ENCODE measurements at places on chromosomes 1 and 21.

GRCh38 chr1:164868990-164869389 is 310.0 kb downstream of the PBX1 start:
- no peak for DNase-seq

DNA sequence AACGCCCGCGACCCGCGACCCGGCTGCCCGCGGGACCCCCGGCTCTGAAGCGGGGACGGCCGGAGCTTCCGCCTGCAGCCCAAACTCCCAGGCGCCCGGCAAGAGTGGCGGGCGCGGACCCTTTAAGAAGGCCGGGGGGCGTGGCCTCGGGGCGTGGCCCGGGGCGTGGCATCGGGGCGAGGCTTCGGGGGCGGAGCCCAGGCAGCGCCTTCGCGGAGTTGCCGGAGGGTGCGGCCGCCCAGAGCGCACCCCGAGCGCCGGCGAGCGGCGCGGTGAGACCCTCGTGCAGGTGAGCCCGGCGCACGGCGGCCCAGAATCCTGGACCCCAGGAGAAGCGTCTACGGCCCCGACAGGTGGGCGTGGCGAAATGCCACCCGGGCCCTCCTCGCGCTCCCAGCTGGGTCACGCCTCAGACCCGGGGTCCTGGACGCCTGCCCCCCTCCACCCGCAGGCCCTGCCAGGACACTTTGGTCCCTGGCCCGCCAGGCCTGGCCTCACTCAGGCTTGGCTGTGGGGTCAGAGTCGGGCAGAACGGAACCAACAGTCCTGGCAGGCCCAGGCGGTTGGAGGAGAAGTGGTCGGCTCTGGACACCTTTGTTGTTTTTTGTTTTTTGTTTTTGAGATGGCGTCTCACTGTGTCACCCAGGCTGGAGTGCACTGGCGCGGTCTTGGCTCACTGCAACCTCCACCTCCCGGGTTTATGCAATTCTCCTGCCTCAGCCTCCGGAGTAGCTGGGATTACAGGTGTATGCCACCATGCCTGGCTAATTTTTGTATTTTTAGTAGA is 14.4 kb downstream of the RNF223 start:
- DNase-seq, result no peak

DNA sequence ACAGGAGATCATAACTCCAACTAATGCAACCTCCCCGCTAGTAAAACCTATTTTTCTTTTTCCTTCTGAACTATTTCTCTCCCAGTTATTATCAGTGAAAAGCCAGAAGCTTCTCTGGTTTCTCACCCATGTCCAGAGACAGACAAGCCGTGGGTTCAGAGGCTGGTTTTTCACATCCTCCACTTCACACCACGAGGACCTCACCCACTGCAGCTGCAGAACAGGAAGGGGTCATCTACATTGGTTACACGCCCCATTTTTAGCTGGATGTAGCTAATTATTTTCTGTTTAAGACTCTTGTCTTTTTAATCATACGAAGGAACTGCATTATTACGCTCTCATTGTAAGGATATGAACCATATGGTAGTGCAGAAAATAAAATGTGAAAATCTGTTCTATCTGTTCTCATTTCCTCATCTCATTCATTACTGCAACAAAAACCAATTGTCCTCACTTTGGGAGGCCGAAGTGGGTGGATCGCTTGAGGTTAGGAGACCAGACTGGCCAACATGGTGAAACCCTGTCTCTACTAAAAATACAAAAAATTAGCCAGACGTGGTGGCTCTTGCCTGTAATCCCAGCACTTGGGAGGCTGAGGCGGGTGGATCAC is 39.1 kb upstream of the CLDN14 start:
- DNase-seq, result no peak

DNA sequence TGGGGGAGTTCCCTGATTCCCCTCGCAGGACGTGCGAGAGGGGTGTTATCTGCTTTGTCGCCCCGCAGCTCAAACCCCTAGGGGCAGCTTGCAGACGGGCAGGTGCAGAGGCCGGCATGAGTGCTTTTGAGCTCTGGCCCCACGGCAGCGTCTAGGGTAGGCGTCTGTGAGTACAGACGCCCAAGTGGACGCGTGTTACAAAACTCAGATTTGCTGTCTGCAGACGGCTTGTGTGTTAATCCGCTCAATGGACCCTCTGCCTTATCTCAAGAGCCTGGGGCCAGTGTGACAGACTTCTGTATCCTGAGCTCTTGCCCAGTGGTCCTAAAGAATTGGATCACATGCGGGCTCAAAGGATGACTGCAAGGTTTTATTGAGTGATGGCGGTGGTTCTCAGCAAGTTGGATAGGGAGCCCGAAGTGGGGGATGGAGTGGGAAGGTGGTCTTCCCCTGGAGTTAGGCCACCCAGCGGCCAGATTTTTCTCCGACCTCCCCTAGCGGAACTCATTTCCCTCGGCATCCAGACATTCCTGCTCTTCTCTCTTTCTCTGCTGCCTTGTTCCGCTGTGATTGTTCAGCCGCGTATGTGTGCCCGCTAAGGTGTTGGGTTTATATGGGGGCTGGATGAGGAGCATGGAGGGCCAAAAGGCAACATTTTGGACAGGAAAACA is 9.4 kb downstream of the CFHR4 start:
- no peak for DNase-seq

DNA sequence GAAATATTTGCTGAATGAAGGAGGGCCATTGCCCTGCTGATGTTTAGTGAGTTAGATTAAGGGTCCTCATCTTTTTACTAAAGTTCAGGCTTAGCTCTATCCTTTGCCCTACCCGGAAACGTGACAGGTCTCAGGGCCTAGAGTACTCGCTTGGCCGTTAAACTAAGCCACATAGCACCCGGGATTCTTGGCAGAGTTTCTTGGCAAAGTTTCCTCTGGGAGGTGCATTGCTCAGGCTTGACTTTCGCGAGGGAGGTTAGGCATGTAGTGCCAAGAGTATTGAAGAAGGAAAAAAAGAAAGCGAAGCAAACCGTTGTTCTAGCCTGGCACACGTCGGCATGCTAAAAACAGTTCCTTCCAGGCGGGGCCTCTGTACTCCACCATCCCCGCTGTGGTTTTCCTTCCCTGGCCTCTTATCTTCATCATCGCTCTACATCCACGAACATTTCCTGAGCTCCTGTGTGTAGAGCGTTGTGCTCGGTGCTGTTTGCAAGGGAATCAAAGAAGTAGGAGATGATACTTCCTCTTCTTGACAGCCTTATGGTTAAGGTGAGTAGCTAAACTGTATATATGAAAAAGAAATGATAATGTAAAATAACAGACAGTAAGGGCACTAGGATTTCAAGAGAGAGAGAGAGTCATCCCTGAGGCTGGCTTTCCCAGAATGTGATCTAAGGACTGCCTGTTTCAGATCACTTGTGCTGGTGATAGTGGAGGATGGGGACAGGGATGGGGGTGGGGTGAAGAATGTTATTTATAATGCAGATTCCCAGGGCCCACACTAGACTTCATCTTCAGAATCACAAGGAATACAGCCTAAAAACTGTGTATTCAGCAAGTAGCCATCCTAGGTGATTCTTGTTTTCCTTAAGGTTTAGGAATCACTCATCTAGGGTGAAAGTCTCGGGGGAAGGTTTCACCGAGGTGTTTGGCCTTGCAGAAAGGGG is 18.8 kb downstream of the RNF220 start:
- DNase-seq, result no peak

GRCh38 chr1:182164273-182164672 is 102.8 kb upstream of the ZNF648 start:
- no peak for DNase-seq

- no peak for DNase-seq
Measured at GRCh38 chr1:34262023-34262853, 85.5 kb downstream of the C1orf94 start.

DNA sequence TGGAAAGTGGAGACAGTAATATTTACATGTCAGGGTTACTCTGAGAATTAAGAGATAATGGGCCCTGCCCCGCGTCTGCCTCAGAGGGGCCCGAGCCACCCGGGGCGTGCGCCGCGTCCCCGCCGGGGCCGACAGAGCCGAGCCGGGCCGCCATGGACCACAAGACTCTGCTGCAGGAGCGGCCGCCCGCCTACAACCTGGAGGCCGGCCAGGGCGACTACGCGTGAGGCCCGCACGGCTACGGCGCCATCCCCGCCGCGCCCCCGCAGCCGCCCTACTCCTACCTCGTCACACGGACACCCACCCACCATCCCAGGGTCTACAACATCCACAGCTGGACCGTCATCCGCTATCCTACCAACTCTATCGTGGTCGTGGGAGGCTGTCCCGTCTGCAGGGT is 35.1 kb upstream of the LRRC39 start:
- DNase-seq, result no peak

DNA sequence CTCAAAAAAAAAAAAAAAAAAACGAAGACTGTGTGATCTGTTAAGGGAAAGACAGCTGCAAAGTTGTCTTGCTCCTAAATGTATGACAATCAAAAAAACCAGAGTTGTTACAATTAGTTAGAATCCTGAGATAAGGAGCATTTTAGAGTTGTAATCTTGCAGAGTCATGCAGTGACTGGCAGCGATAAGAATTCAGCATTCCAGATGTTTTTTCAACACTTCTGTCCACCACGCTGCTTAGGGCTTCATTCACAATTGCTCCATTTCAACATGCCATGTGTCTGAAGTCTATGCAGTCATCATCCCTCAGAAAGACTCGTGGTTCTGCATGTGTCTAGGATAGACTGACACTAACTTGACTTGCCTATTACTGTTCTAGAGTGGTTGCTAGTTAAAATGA is 102.4 kb upstream of the BACE2 start:
- DNase-seq, result no peak

- no peak for DNase-seq
Measured at GRCh38 chr1:89844241-89844807, 23.5 kb downstream of the LRRC8D start.

DNA sequence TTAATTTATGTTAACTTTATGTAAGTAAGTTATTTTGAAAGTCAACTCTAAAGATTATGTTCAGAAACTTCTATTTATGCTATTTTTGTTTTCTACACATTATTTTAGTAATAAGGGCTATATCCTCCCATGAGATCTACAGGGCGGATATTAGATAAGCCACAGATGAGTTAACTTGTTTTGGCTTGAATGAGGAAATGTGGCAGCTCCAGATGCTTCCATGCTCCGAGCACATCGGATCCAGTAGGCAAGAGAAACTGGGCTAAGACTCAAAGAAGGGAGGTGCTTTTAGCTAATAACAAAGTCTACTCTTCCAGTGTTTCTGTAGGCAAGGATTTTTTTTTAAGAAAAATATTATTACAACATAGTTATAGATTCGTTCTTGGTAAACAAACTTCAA is 20.0 kb upstream of the LAMC1 start:
- no peak for DNase-seq

GRCh38 chr1:27999055-27999454 is 39.3 kb downstream of the XKR8 start:
- DNase-seq, result no peak

GRCh38 chr1:206445911-206446356 is 24.3 kb upstream of the IKBKE start:
- no peak for DNase-seq

DNA sequence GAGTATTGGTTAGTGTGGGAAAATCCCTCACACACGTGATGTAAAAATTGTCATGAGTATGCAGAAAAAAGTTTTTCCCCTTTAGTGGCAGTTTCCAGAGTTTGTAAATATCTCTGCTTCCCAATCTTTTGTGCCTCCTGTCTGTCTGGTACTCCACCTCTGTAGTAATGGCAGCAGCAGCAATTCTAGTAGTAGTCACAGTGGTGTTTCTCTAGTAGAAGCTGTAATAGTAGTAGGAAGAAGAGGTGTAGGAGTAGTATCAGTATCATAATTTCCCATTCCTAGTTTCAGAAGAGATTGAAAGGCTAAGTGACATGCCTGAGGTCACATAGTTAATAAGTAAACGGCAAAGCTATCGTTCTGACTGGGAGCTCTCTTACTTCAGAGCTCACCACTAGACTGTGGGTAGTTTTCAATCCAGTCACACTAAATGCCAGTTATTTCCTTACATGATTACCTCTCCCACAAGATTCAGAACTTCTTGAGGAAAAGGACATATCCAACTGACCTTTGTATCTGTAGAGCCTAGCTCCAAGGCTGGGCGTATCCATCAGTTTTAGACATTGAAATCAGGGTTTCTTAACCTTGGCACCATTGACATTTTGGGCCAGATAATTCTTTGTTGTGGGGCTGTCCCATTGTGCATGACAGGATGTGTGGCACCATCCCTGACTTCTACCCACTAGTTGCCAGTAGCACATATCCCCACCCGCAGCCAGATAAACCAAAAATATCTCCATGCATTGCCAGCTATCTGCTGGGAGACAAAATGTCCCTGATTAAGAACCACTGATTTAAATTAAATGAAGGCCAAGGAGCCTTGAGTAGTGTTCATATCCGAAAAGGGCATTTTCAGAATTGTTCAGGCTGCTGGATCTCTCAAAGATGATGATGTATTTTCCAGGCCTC is 135.9 kb downstream of the FGGY start:
- DNase-seq, result no peak

- peak; percentile 25 for DNase-seq
Measured at GRCh38 chr1:205032508-205032907, 10.5 kb upstream of the CNTN2 start.

DNA sequence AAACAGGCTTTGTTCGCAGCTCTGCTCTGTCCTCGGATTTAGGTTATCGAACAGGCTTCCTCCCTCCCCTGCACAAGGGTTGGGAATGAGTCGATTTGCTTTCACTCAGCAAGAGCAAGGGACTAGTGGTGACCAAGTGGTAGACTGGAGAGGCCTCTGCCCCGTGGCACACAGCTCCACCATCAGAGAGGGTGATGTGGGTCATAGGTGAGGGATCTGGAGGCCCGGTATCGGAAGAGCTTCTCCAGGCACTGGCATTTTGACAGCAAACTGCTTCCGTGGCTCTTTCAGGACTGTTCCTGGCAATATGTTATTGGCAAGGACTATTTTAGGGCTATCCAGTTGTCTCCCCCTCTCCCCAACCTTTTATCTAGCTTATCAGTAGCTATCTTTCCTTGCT is 3.1 kb upstream of the ELF3 start:
- DNase-seq, result no peak

DNA sequence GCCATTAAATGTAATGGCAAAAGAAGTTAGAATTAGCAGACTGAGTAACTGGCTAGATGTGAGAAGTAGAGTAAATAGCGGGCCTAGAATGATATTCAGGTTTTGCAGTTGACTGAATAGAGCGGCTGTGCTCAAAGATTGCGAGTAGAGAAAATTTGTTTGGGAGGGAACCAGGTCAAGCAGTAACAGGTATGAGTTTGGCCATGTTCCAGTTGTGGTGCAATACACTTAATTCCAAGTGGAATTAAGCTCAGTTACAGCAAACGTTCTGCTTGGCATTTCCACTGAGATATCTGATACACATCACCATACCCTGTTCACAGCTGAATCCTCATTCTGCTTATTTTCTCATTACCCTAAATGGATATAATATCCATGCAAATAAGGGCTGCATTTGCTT is 1382.9 kb downstream of the MRPL39 start:
- DNase-seq, result no peak

- DNase-seq, result no peak
Measured at GRCh38 chr1:59025201-59025600, 241.4 kb upstream of the JUN start.

DNA sequence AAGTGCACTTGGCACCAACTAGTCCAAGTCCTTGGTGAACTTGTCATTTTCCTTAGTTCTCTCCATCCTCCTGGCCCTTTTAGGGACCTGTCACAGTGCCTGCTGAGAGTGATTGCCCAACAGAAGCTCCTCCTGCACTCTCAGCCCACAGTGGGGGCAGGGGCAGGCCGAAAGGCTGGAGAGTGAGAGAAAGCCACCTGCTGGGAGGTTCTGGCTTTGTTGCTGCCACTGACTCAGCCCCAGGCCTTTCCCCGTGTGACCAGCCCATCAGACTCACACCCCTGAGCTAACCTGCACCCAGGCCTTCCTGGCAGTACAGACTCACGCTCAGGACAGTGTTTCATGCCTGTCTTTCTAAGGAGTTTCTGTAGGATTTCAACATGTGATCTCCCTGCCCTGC is 17.1 kb upstream of the PROK1 start:
- no peak for DNase-seq
